Skin of body (tissue), 3 donors: ENCODE measurements at places on chromosomes 2 and 18.

DNA sequence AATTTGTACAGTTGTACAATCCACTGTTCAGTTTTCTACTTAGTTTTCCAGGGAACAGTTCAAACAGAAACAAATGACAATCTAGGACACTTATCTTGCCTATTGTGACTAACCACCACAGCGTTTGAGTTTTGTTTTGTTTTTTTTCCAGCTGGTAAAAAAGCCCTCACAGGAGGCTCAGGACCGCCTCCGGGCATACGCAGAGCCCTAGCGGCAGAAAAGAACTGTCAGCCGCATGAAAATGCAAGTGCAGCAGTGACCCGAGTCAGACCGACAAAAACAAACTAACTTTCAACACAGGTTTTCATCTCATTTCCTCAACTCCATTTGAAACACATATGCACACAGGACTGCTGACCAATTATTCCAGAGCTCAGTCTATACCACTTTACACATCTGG lies 68.6 kb downstream of the STEAP3 start:
- DNase-seq, result no peak

DNA sequence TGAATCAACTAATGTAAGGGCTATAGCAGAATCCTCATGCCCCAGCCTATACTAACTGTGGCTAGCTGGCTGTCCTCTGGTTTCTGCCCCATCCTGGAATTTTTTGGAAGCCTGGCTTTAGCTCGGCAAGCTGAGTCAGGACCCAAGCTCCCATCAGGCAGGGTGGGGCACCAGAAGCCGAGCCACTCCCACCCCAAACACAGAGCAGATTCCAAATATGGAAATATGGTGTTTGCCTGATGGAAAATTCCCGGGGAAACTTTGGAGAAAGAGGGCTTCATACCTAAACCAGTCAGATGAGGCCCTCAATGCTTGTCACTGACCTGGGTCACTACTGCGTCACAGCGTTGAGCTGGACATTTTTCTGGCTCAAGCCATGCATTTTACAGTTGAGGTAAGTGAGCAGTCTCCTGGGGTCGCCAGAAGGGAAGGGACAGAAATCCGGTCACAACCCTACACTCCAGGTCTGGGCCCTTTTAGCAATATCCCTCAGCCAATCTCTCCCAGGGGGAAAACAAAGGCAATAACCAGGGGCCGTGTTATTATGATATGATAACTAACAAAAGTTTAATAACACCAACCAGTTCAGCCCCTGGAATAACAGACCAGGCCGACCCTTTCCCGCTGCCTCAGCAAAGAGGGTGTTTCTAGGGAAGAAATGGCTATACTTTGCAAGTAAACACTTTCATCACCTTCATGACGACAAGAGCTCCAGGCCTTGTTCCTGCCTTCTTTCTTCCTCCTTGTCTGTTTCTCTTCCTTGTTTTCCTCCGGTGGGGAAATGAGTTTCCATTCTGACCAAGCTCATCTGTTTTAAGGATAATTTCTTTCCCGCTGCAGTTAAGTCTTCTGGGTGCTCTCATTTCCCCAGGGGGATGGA lies 37.7 kb downstream of the PSD4 start:
- DNase-seq, result no peak

DNA sequence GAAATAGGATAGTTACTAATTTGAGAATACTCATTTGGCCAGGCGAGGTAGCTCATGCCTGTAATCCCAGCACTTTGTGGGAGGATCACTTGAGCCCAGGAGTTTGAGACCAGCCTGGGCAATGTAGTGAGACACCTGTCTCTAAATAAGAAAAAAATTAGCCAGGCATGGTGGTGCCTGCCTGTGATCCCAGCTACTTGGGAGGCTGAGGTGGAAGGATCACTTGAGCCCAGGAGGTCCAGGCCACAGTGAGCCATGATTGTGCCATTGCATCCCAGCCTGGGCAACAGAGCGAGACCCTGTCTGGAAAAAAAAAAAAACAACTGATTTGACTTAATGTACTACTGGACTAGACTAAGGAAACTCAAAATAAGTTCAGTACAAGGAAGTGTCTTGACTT lies 32.7 kb upstream of the ZNF638 start:
- DNase-seq, result no peak

- DNase-seq, result no peak
Observed at GRCh38 chr2:73703675-73704074, 33.5 kb downstream of the TPRKB start.

DNA sequence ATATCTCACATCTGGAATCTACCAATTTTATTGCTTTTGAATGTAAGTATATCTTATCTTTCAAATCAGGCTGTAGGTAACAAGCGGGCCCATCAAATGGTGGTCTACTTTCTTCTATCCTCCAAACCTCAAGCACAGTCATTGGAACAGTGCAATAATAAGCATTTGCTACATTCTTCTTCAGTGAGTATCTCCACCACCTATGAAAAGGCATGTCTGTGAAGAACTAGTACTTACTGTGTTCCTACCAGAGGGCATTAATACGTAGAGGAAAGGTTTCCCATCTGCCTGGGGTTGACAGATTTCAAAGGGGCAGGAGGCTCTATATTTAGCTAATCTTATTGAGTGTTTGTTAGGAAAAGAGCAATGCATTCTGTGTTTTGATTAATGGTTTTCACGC lies 411.1 kb downstream of the NCKAP5 start:
- DNase-seq, result no peak

- DNase-seq, result no peak
Observed at GRCh38 chr18:74264303-74265020, 27.3 kb downstream of the CYB5A start.

GRCh38 chr2:94956797-94957391 lies 68.6 kb upstream of the MAL start:
- no peak for DNase-seq

DNA sequence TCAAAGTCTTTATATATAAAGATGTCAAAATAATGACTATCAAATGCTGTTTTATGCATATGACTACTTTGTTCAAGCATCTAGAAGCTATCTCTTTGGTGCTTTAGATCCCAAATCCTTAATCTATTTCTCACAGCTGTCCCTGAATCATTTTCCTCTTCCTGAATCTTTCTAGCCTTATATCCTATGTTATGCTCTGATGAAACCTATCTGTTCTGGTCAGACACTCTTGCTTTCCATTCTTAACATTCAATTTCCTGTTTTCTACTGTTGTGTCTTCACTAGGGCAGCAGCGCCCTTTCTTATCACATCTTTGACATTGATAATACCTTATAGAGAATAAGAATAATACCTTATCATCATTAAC lies 6.3 kb upstream of the PARD3B start:
- DNase-seq, result no peak

DNA sequence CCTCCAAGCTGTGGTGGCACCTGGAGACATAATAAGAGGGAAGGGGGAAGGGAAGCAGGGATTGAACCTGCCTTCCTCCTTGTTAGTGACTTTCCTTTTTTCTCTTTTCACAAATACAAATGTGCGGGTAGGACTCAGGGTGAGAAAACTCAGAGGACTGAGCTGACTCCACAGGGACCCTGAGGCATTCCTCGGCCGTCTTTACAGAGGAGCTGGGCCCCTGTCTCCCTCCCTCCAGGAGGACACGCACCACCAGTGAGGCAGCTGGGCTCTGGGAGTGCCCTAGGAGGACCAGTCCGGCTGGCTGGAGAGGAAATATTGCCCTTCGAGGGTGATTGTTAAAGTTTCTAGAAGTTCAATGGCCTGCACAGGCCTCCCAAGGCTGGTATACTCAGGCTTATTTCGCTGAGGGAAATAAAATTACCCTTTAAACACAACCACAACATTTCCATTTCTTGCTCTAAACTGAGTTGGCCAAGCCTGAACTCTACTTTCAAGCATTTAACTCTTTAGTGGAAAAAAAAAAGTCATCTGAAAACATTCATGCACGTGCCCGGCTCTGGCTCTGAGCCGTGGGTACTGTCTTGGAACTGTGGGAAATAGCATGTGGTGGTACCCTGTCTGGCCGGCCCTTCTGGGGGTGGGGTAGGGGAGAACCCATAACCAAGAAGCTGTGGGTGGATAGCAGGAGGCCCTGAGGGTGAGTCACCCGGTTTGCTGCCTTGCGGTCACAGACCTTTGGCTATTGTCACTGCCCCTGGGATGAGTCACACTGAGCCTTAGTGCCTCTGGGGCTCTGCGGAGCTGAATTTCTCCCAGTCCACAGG lies 116.0 kb downstream of the COPS8 start:
- DNase-seq, result no peak

DNA sequence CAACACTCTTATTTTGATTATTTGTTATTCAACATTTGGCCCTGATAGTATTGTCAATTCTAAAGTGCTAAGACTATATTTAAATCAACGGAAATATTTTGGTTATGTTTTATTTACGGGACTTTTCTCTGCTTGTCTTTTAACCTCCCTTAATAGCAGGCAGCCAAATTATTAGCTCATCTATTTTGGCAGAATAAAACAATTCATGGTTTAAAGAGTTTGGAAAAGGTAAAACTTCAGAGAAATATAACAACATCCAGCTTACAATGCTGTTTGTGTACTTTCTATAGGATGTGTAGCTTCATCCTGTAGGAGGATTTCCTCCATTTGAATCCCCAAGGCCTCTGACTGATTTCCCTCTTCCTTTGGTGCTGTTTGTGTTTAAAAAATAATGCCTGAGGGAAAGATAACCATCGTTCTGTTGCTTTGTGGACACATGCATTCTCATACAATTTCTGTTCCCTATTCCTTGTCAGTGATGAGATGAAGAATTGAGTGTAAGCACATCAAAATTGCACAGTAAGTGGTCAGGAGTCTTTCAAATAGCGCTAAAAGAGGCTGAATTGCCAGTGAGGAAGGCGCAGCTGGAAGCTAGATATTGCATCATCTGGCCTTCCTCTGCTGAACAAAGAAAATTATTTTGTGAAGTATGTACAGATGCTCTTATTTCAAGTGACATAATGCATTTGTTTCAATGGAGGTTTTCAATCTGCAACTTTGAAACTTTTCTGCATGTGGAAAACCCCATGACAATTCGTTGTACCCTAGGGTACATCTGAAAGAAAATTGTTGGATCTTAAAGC lies 80.3 kb downstream of the CD28 start:
- DNase-seq, result peak; percentile 93

GRCh38 chr18:62436636-62437234 lies 86.1 kb upstream of the ZCCHC2 start:
- DNase-seq, result no peak

- no peak for DNase-seq
Observed at GRCh38 chr2:24496959-24497358, 5.9 kb downstream of the NCOA1 start.

DNA sequence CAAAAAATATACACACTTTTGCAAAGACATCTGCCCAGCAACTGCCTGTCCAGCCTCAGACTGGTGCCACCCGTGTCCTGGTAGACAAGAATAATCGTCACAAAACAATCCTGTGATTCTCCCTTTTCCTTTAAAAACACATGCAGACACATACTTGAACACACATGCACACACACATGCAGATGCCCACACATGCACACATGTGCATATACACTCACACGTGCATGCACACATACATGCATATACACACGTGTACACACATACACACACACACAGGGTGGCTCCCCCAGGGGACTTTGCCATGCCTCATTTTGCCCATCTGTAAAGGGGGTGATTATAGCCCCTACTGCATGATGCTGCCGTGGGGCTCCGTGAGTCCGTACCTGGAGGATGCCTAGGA lies 24.9 kb upstream of the ALPP start:
- no peak for DNase-seq

- no peak for DNase-seq
Observed at GRCh38 chr2:80303909-80304837, at the start of gene LRRTM1. LRRTM1 (minus strand) TSS chr2:80304752; CDS start chr2:80303819, 933 bp downstream.

DNA sequence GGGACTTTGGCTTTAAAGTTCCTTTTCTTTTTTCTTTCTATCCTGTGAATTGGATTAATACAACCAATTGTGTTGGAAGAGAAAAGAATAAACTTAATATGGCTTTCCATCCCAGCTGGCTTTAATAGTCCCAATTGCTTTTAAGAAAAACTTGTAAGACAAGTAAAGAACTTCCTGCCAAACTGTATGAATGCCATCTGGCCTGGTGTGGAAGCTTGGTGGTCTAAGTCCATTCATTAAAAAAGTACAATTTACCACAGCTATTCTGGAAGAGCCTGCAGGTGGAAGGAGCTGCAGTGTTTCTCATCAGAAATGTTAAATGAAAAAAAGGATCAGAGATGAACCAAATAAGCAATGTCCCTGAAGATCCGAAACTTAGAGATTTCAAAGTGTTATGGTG lies 103.9 kb downstream of the KLHL14 start:
- DNase-seq, result peak; percentile 11

- no peak for DNase-seq
Observed at GRCh38 chr18:53918091-53918490, 306.4 kb downstream of the MBD2 start.

DNA sequence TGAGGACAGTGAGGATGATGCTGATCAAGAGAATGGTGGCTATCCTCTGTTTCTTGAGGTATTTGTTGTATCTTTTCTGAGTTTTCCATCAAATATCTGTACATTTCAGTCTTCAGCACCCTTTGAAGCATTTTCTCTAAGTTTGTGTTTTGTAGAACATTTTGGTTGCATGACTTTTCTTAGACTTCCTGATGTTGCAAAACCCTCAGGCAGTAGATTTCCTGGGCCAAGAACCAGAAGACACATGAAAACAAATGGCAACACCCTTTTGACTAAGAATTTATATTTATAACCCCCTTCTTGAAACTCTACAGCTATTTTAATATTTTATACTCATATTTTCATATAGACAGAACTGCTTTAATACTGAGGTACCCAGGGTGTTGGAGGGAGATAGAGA lies 16.2 kb downstream of the HNMT start:
- DNase-seq, result no peak

DNA sequence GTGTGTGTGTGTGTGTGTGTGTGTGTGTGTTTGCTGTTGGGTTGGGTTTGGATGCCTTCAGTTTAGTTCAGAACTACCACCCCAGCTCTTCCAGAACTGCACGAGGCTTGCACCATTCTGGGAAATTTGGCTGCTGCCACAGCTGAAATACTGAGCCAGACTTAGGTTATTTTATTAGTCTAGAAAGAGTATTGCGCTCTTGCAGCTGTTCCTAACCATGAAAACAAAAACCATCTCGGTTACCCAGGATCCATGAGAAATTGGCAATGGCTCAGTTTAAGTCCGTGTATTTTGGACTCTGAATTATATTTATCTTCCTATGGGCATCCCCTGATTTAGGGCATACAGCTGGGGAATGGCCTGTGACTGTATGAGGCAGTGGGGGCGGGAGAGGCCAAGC lies 83.2 kb downstream of the TANC1 start:
- DNase-seq, result no peak

- DNase-seq, result no peak
Observed at GRCh38 chr2:102106133-102106556, 36.4 kb upstream of the IL1R1 start.

- peak; percentile 14 for DNase-seq
Observed at GRCh38 chr18:40159141-40160017, 1795.7 kb upstream of the PIK3C3 start.

DNA sequence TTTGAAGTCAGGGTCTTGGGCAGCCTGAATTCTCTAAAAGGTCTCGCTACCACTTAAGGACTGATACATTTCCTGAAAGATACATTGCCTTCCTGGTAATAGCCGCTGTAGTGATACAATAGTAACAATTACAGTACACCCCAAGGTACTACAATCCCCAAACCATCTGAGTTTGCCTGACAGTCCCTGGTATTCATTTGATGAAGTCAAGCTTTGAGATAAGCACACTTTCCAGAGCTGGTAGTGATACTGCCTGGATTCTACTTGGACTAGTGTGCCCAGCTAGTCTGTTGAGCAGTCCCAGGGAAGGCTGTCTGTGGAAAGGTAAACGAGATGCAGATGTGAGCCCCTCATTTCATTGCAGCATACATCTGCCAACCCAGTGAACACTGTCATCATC lies 24.4 kb upstream of the ITGB6 start:
- no peak for DNase-seq

GRCh38 chr2:171226461-171226860 lies 65.8 kb upstream of the TLK1 start:
- no peak for DNase-seq
